ENCODE measurements at places on chromosomes 4 and X. TPM values are rescaled to one million over a fixed set of nuclear protein-coding genes. Genes with fewer than 3 reads are reported as not detected.

DNA sequence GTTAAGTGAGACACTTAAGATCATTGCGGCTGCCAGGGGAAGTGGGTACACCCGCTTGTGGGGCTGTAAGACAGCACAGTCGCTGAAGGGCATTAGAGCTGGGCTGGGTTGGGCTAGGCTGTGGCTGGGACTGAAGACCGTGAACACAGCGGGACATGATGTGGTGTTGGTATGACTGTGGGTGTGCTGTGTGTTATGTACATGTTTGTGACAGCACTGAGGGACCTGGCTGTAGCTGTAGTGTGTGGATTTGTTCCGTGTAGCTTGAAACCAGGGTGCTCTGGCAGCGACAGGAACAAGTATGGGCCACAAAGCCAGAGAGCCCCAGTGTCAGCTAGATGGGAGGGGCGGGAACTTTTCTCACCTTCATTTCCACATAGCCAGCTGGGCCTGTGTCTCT lies 82.1 kb downstream of the NHSL2 start:
- no peaks in the 10 kb centered on the region for H3K27me3 ChIP-seq
- H3K27ac ChIP-seq, result no peak overlapping the region
- H3K36me3 ChIP-seq, result no peaks in the 10 kb centered on the region
- peaks cover 38% of the 10 kb centered on the region for H3K4me1 ChIP-seq

DNA sequence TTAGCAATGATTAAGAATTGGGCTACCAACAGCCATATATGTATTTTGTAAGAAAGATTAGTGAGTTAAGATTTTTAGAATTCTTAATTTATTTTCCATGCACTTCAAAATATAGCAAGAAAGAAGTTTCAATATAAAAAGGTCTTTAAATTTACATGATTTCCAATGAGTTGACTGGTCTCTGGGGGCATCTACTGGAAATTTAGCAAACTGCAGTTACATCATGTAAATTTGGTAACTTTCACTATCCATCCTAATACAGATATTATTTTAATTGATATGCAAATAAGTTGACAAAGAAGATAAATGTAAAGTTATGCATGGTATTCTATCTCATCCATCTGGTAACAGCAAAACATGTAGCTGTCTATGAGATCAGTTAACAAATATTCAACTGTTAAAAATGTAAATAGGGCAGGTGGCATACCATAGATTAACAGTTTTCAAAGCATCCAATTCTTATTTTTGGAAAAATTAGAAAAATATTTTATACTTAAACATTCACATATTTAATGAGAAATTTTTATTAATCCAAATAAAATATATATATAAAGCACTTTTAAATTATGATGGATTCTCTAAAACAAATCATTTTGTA lies 29.1 kb downstream of the TTC29 start:
- H3K27me3 ChIP-seq, result peaks cover 17% of the 10 kb centered on the region
- no peaks in the 10 kb centered on the region for H3K4me1 ChIP-seq
- no peak overlapping the region for H3K4me3 ChIP-seq
- no peak overlapping the region for H3K27ac ChIP-seq

- no peaks in the 10 kb centered on the region for H3K27me3 ChIP-seq
- peaks cover 6% of the 10 kb centered on the region for H3K36me3 ChIP-seq
- no peaks in the 10 kb centered on the region for H3K4me1 ChIP-seq
Observed at GRCh38 chr4:13329963-13330362, 154.2 kb downstream of the RAB28 start.

GRCh38 chr4:38144031-38144430 lies 183.8 kb downstream of the PTTG2 start:
- no peak for DNase-seq
- no peaks in the 10 kb centered on the region for H3K27me3 ChIP-seq
- peaks cover 15% of the 10 kb centered on the region for H3K36me3 ChIP-seq

- no peak for DNase-seq
- no peaks in the 10 kb centered on the region for H3K27me3 ChIP-seq
- no peak overlapping the region for H3K27ac ChIP-seq
- H3K4me1 ChIP-seq, result no peaks in the 10 kb centered on the region
- no peaks in the 10 kb centered on the region for H3K36me3 ChIP-seq
Observed at GRCh38 chr4:142549726-142550463, 296.2 kb downstream of the INPP4B start.

DNA sequence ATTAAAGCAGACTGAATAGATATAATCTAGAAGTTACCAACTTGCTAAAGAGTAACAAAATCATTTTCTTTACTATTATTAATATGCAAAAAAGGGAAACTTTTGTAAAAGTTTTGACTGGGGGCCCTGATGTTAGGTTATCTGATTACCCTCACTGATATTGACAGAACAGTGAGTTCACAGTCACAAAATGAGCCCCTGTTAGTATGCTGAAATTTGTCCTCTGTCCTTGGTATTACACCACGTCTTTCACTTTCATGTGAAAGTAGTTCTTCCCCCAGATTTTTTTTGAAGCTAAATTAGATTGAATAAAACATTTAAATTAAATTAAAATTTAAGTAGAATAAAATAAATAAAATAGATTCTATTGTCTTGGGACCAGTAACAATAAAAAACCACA lies 5.9 kb downstream of the STBD1 start:
- H3K4me1 ChIP-seq, result no peaks in the 10 kb centered on the region
- peaks cover 15% of the 10 kb centered on the region for H3K36me3 ChIP-seq
- no peak for DNase-seq
- no peak overlapping the region for H3K4me3 ChIP-seq
- no peak overlapping the region for H3K27ac ChIP-seq

DNA sequence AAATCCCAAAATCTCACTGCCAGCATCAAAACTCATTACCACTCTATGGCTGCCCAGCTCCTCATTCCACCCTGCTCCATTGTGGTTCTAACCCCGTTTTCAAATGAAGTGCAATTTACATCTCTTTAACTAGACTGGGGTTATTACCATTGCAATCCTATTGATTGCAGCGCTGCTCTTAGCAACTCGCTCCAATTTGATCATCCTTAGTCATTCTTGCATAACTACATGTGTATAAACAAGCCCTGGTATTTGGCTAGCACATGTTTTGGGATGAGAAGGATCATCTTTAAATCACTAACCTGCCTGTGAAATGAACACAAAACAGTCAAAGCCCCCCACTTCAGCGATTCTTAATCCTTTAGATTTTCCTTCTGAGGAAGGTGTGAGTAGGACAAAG lies 340.1 kb upstream of the PPARGC1A start:
- no peak overlapping the region for H3K4me3 ChIP-seq
- H3K4me1 ChIP-seq, result no peaks in the 10 kb centered on the region

- H3K27ac ChIP-seq, result no peak overlapping the region
- no peak overlapping the region for H3K4me3 ChIP-seq
- H3K36me3 ChIP-seq, result peaks cover 4% of the 10 kb centered on the region
- DNase-seq, result no peak
Observed at GRCh38 chr4:38774181-38774955, 8.4 kb downstream of the TLR10 start.

GRCh38 chr4:4384837-4385236 lies 2.1 kb upstream of the NSG1 start:
- peaks cover 43% of the 10 kb centered on the region for H3K27me3 ChIP-seq
- H3K4me3 ChIP-seq, result no peak overlapping the region
- no peaks in the 10 kb centered on the region for H3K36me3 ChIP-seq
- peaks cover 13% of the 10 kb centered on the region for H3K4me1 ChIP-seq

DNA sequence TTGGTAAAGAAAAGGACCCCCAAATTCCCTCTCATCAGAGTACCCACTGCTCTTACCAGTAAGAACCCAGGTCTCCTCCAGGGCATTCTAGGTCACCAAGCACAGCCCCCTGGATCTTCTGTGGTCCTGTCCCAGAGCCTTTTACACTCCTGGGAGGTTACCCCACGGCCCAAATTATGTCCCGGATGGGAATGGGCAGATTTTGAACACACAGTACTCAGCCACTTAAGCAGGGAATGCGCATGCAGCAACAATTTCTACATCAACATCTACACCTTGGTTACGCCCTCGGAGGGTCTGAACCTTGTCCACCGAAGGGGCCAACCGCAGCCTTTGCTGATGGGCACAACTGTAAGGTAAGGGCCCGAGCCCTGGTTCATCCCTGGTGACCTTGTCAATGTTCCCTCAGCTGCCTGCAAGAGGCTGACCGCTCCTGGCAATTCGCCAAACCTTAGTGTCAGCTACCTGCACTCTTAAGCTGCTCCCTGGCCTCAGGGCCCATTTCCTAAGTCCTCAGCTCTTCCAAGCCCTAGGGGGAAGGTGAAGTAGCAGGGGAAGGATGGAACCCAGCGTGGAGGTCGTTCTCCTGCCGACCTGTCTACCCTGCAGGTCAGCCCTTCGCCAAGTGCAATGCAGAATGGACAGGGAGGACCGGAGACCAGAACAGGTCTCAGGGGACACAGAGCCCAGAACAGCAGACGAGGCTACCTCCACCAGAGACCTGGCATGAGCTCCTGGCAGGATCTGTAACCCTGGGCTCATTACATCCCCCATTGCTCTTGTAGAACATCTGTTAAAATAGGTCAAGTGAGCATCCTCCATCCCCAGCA lies 5.9 kb downstream of the TIMP1 start:
- DNase-seq, result no peak
- H3K36me3 ChIP-seq, result no peaks in the 10 kb centered on the region
- no peak overlapping the region for H3K27ac ChIP-seq
- H3K4me3 ChIP-seq, result no peak overlapping the region
- H3K27me3 ChIP-seq, result peaks cover 14% of the 10 kb centered on the region

DNA sequence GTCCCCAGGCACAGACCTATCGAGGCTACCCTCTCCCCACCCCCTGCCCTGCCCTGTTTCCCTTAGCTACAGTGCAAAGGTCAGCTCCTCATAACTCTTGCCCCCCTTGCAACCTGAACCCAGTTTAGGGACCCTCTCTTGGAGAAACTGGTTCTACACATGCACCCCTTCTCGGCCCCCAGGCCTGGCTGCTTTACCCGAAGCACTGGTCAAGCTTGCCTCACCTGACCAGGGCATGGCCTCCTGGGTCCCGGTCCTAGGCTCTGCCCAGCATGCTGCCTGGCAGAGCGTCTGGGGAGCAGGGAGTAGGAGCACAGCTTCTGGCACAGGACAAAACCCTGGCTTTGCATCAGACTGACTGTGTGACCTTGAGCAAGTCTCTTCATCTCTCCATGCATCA lies 28.0 kb downstream of the ZNF185 start:
- H3K4me3 ChIP-seq, result no peak overlapping the region
- no peaks in the 10 kb centered on the region for H3K4me1 ChIP-seq

Gene ADAM29
- not detected for total RNA-seq

DNA sequence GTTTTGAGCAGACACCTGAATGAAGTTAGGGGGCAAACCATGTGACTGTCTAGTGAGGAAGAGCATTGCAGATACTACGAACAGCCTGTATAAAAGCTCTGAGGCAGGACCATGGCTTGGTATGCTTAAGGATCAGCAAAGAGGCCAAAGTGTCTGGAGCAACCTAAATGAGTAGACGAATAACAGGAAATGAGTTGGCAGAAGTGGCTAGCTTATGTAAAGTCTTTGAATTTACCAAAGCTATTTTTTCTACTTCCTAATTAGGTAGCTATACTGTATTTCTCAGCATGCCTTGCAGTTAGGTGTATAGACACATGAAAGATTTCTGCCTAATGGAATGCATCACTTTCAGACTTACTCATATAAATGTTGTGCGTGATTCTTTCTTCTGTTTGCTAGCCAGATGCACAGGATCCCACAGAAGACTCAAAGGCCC lies 9.3 kb upstream of the GPRIN3 start:
- H3K36me3 ChIP-seq, result no peaks in the 10 kb centered on the region
- no peaks in the 10 kb centered on the region for H3K27me3 ChIP-seq
- peak; percentile 61 for DNase-seq
- peak overlapping the region; percentile 88 for H3K27ac ChIP-seq
- peak overlapping the region; percentile 59 for H3K4me3 ChIP-seq

Gene BBS12
- total RNA-seq, result 1.0 TPM

Gene SMIM10L2A
- total RNA-seq, result 0.05 TPM

- DNase-seq, result no peak
- H3K36me3 ChIP-seq, result no peaks in the 10 kb centered on the region
- H3K27me3 ChIP-seq, result peaks cover 40% of the 10 kb centered on the region
- H3K4me1 ChIP-seq, result peaks cover 6% of the 10 kb centered on the region
Observed at GRCh38 chr4:53688186-53688790, 97.0 kb upstream of the LNX1 start.

Measured in natural killer cell treated with Interleukin-12 subunit alpha and Interleukin-12 subunit beta and Interleukin-15 and Interleukin-18, amount 100 ng/mL, for 72 hours (primary cell).